ENCODE measurements at places on chromosomes 1 and 21.

GRCh38 chr1:39901714-39902459 is at the start of gene MYCL:
Gene MYCL, minus strand, starts transcription at chr1:39901917. Its CDS starts 483 bp downstream, at chr1:39901434.
- DNase-seq: no peak

DNA sequence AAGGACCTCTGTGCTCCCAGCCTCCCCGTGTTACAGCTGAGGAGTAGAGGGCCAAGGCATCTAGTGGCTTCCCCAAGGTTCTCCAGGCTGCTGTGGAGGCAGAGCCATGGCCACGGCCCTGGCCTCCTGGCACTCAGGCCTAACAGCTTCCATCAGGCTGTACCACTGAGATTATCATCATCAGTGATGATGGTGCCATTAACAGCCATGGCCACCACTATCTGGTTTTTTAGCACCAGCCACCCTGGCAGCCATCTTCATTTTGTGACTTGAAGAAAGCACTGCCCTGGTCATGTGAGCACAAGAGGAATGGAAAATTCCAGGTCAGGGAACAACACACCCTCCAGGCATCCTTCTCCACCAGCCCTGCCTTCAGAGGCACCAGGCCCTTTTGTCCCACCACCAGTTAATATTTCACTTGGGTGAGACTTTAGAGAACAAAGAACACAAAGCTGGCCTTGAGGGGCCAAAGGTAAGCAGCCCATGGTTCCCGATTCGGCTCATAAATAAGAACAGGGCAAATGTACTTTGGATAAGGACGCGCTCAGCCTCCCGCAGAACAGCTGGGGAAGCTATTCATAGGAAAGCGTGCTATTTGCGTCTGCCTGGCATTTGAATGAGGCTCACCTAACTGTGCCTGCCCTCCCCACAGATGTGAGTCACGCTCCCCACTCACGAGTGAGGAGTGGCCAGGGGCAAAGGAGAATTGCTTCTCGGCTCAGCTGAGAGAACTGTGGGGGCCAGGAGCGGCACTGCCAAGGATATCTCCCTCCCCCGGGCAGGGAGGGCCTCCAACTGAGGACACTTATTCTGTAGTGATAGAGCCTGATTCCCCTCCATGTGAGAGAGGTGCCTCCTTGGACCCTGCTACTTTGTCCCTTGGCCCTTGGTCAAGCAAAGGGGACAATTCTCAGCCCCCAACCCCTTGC is 95.6 kb downstream of the CD58 start:
- no peak for DNase-seq

GRCh38 chr21:33855190-33855589 is 60.4 kb downstream of the ATP5PO start:
- no peak for DNase-seq

DNA sequence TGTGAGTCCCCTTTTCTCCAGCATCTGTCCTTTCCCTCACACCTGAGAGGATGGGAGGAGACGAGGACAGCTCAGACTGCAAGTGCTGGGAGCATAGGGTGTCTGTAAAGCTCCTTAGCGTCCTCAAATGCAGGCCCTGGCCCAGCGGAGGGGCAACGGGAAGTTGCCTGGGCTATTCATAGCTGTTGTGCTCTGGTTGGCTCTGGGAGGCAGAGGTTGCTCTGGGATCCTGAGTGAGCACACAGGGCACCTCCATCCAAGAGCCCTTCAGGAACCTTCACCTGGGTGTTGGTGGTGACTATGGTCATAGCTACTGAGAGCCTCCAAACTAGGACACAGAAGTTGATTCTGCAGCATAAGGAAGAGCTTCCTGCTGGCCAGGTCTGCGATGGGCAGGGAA is 2.6 kb downstream of the PADI1 start:
- DNase-seq: no peak

- peak; percentile 56 for DNase-seq
Measured at GRCh38 chr1:184621260-184621659, 133.4 kb downstream of the EDEM3 start.

GRCh38 chr21:15199414-15200383 is 134.9 kb upstream of the NRIP1 start:
- no peak for DNase-seq

- no peak for DNase-seq
Measured at GRCh38 chr1:238608144-238608543, 717.4 kb upstream of the ZP4 start.

DNA sequence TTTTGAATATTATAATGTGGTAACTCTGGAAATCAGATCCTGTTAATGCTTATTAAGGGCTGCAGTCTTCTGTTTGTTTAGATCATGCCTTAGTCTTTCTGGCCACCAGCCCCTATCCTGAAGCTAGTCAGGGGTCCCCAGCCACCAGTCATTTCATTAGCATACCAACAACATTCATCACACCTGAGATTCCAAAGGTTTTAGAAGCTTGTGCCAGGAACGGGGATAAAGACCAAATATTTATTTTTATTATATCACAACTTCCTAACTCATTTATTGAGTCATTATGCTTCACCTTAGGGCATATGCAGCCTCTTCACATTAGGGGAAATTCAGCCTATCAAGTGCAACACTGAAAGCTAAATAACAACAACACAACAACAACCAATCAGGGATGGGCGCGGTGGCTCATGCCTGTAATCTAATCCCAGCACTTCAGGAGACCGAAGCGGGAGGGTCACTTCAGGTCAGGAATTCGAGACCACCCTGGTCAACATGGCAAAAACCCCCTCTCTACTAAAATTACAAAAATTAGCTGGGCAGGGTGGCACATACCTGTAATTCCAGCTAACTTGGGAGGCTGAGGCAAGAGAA is 2.9 kb upstream of the PSEN2 start:
- no peak for DNase-seq
